ENCODE measurements at places on chromosomes 1 and 21.

- no peak for DNase-seq
Observed at GRCh38 chr1:112529301-112529700, 20.5 kb downstream of the WNT2B start.

DNA sequence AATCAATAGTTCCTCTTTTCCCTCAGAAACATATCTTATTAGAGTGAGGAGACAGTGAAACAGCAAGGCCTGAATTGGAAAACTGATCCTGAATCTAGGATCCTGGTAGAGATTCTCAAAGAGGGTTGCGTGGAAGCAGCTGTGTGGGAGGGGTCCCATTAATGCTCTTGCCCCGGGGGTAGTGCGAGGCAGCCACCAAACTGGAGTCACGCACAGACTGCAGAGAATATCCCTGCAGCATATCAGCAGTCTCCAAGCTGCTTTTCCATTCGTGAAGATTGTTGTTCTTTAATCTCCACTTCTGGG, 150.1 kb downstream of the DISC1 start:
- DNase-seq: no peak

GRCh38 chr1:161482610-161483009, 22.6 kb upstream of the FCGR2A start:
- no peak for DNase-seq

GRCh38 chr1:171953835-171954234, 112.5 kb downstream of the DNM3 start:
- no peak for DNase-seq

DNA sequence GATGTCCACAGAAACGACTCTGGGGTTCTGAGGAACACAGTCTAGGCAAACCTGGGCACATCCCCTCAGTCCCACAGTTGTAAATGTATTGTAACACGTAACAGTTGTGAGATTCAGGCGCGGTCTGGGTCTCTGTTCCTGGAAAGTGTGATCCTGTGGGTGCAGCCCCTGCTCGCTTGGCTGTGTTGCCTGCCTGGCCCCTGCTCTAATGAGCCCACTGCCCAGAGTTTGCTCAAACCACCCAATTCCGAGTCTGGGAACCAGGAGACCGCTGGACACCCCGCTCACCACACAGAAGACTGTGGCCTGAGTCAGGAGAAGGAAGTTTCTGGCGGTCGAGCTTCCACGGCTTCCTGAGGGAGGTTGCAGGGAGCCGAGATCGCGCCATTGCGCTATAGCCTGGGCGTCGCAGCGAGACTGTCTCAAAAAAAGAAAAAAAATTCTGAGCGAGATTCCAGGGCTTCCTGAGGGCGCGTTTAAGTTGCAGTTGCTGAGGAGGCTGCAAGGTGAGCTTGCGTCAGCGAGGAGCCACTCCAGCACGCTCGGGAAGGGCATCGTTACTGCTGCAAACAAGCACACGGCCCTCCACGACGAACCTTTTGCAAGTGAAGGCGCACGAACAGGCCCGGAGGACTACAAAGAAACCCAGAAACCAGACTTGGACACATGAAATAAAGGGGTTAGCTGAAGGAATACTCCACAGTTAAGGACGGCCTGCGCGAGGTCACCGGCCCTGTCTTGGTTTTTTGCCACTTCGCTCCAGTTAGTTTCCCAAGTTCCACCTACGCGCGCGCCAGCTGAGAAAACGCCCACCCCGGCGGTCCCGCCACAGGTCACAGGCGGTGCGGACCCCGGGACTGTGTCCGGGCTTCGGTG, 1.1 kb downstream of the C21orf58 start:
- no peak for DNase-seq

Measured in naive thymus-derived CD8-positive, alpha-beta T cell (primary cell).